Esophagus squamous epithelium (tissue), 5 donors: ENCODE measurements at places on chromosomes 7 and 10.

DNA sequence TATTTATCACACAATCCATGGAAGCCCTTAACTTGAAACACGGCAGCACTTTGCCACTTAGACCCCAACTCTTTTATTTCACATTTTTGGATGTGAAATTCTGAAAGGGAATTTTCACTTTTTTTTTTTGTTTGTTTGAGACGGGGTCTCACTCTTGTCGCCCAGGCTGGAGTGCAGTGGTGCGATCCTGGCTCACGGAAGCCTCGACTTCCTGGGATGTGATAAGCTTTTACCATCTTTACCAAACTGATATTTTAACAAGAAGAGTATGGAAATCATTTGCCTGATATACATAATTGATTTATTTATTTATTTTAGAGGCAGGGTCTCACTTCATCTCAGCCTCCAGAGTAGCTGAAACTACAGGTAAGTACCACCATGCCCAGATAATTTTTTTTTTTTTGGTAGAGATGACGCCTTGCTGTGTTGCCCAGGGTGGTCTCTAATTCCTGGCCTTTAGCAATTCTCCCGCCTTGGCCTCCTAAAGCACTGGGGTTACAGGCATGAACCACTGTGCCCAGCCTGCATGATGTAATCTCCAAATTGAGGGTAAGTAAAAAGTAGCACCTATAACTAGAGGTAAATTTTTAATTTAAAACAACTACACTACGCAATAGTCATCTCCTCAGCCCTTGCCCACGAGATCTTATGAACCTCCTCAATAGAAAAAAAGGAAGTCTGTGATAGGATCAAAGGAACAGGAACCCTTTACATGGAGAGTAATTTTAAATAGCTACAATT, 180.7 kb upstream of the KLF14 start:
- no peak for DNase-seq

- DNase-seq = no peak
Observed at GRCh38 chr10:52818019-52818418, 45.4 kb upstream of the MBL2 start.

GRCh38 chr10:95821720-95822119, 65.8 kb downstream of the ENTPD1 start:
- DNase-seq = no peak

DNA sequence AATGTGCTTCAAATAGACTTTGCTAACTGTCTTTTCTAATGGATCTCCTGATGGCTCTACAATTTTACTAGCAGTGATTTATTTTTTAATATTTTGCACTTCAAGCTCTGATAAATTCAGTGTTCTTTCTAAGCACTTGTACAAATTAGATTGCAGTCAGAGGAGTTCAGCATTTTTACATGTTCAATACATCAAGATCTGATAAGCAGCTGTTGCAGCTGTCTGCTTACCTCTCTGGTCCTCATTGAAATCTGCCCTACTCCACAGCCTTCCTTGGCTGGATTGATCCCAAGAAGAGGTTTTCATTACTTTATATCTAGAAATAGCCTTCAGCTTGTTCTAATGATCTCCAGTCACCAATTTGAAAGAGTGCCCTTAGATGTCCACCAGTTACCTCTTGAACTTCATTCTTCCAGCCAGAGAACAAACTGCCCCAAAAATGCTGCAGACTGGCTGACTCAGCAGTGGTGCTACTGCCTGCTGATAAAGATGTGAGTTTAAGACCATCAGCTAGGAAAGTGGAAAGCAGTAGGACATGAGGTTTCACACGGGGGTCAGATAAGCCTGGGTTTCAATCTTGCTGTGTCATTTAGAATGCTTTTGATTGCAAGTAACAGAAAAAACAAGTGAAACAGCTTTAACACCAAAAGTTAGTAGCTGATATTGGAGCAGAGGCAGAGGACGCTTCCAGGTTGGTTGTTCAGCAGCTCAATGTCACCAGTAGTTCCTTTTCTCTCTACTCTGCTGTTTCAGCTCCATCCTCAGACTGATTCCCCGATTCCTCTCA, 350.9 kb upstream of the NPVF start:
- no peak for DNase-seq

DNA sequence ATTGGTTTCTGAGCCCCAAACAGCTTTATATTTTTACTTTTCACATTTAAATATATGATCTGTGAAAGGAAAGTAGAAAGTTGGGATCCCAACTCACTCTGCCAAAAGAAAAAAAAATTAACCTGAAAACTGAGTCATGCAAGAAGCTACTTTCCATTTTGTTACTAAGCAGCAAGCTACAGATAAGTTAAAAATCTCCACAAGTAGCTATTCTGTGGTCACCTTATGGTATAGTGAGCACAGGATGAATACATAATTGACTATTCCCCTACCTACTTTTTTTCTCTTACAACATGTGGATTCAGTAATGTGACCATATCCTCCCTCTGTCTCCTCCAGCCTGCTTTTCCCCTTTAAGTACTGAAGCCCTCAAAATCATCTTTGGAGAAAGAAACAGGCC, 30.3 kb upstream of the CREB3L2 start:
- DNase-seq = no peak

- DNase-seq = no peak
Observed at GRCh38 chr10:75283671-75284470, 48.1 kb upstream of the COMTD1 start.

- no peak for DNase-seq
Observed at GRCh38 chr7:14899030-14899429, 3.5 kb downstream of the DGKB start.

DNA sequence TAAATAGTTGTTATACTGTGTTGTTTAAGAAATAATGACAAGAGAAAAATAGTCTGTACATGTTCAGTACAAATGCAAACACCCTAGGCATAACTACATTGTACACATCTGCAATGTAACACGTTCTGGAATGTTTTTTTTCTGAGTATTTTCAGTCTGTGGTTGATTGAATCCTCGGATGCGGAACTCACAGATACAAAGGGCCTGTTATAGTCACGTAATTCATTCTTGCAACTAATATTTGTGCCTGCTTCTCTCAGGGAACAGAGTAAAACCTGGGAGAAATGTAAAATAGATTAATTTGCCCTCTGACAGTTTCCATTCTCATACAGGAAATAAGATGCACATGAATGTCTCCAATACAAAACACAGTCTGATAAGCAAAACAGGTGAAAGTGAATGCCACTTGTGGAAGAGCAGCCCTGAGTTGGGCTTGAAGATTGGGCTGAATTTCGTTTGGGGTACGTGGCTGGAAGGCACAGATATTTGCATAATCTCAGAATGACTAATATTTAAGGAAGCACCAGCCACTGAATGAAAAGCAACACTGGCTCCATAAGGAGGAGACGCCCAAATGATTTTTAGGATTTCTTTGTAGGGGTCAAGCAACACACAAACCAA, 19.1 kb downstream of the DENND2A start:
- no peak for DNase-seq

GRCh38 chr7:90593205-90593604, 2.9 kb upstream of the CDK14 start:
- DNase-seq = no peak

DNA sequence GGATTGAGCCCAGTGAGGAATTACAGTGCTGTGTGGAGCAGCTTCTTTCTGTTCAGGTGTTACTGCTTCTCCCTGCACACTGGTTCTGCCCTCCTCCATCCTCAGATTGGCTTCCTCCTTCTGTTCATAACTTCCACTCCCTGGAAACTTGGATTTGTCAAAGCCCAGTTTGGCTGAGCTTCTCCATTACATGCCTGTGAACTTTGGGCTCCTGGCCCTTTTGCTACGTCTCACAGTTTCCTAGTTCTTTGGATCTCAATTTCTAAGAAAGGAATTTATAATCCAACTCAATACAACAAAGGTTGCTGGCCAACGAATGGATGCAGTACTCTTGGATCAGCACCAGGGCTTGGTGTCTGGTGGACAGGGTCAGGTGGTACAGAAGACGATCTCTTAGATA, 318.1 kb downstream of the RPS24 start:
- no peak for DNase-seq

- DNase-seq = no peak
Observed at GRCh38 chr7:143042159-143042789, 9.9 kb upstream of the OR6V1 start.

GRCh38 chr7:101093906-101094305, 8.6 kb downstream of the TRIM56 start:
- DNase-seq = no peak

DNA sequence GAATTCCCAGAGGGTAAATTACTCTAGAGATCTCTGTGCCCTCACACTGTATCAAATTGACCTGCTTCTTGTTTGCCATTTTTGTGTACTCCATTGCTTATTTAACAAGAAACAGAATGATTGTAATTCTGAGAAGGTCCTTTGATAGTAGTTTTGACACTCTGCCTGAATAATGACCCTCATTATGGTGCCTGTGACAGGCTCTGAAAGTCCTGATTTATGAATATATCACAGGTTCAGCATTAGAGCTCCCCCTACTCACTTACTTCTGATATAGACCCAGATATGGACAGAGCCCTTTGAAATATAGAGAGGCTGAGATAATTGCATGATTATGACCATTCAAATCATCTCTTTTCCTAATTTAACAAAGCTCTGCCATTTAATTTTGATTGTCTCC, 465.2 kb downstream of the MDFIC start:
- no peak for DNase-seq

GRCh38 chr7:53531-53930, 138.8 kb upstream of the FAM20C start:
- DNase-seq = no peak

DNA sequence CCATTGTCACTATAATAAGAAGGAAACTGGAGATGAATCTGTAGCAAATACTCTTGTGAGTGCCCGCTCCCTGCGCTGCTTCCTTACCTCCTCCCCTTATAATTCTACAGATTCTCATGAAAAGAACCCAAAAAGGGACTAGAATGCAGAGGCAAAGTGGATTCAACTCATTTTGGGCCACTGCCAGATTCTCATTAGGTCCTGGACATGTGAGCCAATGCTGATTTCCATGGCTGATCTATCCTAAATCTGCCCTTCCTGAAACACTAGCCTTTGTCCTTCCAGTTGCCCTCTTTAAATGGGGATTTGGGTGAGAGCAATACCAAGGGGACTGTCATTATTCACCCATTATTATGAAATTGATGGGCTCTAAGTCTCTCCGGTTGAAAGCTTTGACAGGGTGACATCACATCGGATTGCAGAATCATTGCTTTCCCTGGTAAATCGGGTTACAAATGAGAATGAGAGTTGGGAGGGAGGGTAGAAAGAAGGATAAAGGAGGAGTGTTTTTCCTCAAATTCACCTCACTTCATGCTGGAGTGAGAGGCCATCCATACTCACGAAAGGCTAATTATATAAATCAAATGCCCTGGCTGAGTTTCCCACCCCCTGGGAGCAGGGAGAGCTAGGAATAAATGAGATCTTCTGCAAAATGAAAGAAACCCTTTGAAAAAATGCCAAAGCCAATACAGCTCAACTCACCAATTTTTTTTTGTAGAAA, 37.5 kb downstream of the PTN start:
- no peak for DNase-seq

GRCh38 chr7:47704936-47705335, 123.0 kb upstream of the TNS3 start:
- no peak for DNase-seq

DNA sequence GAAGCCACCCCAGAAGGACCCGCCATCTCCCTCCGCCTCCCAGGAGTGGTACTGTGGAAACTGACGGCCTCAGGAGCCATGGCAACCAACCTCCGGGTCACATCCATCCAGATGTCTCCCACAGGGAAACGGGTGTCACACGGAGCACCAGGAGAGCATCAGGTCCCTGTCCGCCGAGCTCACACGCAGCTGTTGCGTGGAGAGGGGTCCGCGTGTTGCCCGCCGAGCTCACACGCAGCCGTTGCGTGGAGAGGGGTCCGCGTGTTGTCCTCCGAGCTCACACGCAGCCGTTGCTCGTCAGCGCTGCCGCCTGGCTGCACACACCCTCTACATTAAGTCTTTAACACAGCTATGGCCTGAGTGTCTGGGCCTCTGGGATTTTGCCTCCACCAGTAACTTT, 311.1 kb upstream of the SHH start:
- DNase-seq = no peak

- DNase-seq = no peak
Observed at GRCh38 chr10:27020243-27020642, 80.1 kb downstream of the ANKRD26 start.

- DNase-seq = no peak
Observed at GRCh38 chr10:74889662-74889998, 63.2 kb downstream of the KAT6B start.

DNA sequence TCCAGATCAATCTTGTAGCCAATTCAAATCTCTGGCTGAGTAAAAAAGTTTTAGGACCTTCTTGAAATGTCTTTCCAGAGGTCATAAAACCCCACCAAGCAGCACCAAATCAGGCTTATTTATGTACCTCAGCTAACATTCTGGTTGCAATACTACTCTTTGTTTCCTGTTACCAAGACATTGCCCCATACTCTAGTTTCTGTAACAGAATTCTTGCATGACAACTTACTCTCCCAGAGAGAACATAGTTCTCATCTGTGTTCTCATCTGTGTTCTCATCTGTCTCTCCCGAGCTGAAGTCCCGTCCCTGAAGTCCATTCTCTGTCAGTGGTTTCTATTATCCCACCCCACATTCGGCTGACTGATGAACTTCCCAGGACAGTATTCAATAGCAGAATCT, 1285.1 kb downstream of the XPNPEP1 start:
- no peak for DNase-seq

- DNase-seq = no peak
Observed at GRCh38 chr7:75649462-75649861, 89.3 kb downstream of the HIP1 start.

DNA sequence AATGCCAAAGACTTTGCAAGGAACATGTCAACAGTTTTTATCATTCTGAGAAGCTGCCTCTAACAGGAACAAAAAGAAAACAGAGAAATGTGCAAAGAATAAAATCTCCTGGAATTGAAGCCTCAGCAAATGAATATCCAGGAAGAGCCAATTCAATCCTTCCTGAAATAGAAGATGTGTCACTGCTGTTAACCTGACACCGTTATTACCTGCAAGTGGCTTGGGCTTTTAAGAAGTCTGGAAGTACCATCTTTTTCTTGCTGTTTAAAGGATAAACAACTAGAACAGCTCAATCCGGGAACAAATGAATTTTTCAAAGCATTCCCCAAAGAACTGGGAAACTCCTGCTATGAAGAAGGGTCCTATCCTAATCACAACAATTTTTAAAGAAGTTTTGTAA, 434.8 kb downstream of the KCNMA1 start:
- no peak for DNase-seq
